ENCODE measurements at places on chromosomes 5 and 9. TPM values are rescaled to one million over a fixed set of nuclear protein-coding genes. Genes with fewer than 3 reads are reported as not detected.
A peak's percentile ranks its signal among the peaks of the same experiment; 100 is the strongest.

The ELAVL2 gene
- 22.2 TPM for total RNA-seq

The LCN9 gene
- total RNA-seq, result 4.8 TPM

DNA sequence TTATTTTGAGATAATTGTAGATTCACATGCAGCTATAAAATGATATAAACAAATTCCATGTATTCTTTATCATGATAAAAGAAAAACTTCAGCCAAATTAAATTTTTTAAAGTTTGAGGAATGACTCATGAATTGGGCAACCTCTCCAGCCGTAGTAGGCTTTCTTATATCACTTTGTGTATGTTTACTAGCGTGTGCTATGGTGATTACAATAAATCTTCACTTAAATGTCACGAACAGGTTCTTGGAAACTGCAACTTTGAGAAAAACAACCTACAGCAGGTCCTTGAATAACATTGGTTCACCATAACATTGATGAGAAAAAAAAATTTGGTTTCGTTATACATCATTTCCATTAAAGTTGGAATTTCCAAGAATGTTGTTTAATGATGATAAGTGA is 730.9 kb upstream of the TYRP1 start:
- DNase-seq, result no peak

DNA sequence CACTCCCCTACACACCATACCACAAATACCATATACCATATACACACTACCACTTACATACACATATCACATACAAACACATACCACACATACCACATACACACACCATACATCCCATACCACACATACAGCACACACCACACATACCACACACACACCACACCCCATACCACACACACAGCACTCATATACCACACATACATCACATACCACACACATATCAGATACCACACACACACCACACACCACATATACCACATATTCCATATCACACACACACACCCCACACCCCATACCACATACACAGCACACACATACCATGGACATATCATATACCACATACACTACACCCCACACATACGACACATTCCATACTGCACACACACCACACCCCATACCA is 276.6 kb downstream of the GADD45G start:
- DNase-seq, result no peak

- DNase-seq, result no peak
Observed at GRCh38 chr5:58041884-58042283, 418.0 kb downstream of the PLK2 start.

GRCh38 chr5:10800852-10801251 is 39.8 kb upstream of the DAP start:
- no peak for DNase-seq

DNA sequence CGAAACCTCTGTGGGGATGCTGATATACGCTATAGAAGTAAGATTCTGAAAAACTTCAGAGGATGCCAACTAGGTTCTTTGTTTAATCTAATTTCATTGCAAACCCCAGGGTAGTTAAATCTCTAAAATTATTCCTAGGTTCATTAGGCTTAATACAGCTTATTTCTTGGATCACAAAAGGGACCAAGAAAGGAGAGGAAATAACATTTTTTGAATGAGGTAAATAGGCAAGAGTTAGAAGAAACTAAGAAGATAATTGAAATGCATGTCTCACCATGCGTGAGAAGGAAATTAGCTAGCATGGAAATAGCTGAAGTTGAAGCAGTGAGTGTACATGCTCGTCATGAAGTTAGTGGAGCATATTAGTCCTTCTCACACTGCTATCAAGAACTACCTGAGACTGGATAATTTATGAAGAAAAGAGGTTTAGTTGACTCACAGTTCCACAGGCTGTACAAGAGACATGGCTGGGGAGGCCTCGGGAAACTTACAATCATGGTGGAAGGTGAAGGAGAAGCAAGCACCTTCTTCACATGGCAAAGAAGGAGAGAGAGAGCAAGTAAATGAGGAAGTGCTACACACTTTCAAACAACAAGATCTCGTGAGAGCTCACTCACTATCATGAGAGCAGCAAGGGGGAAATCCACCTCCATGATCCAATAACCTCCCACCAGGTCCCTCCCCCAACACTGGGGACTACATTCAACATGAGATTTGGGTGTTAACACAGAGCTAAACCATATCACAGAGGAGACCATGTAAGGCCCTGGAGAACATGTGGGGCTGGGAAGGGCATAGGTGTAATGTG is 125.1 kb upstream of the OSMR start:
- no peak for DNase-seq

The ZNF474 gene
- 0.45 TPM for total RNA-seq

DNA sequence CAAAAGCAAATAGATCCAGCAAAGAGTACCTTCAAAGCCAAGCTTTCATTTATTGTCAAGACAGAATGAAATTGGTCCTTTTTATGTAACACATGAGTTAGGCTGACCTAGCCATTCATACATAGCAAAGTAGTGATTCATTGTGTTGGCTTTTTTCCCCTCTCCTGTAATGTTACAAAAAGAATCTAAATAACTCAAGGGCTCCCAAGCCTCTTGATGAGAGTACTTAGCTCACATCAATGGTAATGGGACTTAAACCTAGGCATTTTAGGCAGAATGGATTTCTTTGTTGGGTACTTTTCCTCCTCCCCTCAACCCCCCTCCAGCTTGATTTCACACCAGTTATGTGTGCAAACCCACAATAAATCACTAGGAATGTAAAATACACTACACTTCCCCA is 123.7 kb downstream of the EBF1 start:
- DNase-seq, result peak; percentile 94

GRCh38 chr9:79551994-79552393 is 19.8 kb upstream of the TLE4 start:
- DNase-seq, result no peak

GRCh38 chr9:75893106-75893505 is 2.6 kb downstream of the PCSK5 start:
- DNase-seq, result no peak

DNA sequence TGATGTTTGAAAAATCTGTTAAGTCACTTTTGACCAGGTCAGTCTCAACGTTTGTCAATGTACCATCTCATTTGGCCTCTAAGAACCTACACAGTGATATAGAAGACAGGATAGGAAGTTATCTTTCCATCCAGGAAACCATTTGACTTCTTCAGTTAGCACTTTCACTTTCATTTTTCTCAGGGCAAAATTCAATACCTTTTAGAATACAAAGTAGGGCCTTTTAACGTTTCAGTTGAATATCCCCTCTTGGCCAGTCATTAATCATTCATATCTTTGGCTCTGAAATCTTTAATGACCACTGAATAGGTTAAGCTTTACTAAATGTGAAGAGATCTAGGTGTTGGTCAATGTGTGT is 101.1 kb upstream of the GNAQ start:
- no peak for DNase-seq

DNA sequence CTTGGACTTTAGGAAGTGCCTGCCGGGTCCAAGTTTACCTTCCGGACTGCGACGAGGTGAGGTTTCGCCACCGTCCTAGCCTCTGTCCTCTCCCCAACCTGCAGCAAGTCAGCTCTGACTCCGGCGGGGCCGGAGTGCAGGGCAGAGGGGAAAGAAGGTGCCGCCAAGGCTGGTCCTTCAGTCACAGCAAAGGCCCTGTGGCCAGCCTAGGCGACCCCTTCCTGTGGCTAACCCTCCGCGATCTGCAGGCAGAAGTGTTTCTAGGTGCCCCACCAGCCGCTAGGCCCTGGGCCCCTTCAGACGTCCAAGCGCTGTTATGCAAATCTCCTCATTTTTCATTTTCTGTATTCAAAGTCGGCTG is 11.1 kb upstream of the NKX2-5 start:
- DNase-seq, result no peak

DNA sequence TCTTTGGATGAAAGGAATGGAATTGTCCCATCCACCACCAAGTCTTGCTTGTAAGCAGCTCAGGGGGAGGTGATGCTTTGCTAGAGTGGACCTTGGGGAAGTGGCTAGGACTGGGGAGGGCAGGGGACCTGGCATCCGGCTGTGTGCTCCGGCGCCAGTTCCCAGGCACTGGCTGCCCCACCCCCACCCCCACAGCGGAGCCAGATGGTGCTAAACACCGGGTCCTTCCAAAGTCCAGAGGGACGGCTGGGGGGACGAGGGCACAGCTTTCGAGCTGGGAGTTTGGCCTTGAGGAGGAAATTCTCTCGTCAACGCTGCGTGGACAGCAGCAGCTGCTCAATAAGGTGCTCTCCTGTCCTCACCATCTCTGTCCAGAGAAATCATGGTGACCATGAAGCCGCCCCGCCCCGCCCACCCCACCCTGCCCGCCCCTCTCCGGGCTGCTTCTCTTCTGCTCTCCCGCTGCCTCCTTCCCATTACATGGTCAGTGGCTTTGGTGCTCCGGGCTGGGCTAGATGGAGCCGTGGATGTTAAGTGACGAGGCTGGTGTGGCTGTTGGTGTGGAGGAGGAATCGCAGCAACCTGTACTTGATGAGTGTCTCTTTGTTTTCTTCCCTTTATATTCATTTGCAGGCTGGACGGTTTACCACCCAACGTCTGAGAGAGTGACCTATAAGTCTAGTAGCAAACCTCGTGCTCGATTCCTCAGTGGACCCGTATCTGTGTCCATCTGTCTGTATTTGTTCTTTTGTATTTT is 115.7 kb downstream of the WNK2 start:
- no peak for DNase-seq

DNA sequence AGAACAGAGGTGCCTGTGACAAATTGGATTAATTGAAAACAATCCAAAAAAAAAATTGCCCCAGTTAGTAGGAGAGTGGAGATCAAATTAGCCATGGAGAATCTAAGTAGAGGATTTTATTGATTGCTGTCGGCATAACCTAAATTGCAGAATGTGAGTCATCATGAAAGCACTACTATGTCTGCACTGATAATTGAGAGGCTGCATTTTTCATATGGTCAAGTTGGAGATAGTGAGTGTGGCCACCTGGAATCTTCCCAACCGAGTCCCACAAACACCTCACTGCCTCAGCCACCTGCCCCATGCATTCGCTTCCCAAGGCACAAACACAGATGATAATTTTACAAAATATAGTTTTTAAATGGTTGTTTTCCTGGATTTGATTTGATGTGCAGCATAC is 123.7 kb downstream of the NTRK2 start:
- peak; percentile 49 for DNase-seq

GRCh38 chr5:172901012-172901780 is 58.0 kb upstream of the RPL26L1 start:
- peak; percentile 98 for DNase-seq

DNA sequence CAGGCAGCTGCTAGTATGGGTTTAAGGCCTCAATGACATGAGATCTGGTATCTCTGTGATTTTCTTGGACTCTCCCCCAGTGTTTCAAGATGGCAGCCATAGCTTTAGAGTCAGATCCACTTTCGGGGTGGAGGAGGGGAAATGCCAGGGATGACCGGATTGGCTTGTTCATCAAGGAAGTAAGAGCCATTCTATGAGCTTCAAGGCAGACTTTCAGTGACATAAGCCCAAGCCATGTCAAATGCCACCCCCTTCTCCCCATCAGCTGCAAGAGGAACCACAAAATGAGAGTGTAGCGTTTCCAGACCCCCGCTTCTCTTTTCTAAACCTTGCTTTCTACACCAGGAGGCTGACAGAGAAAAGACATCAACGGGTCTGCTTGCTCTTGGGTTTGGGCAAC is 271.8 kb downstream of the PSAT1 start:
- no peak for DNase-seq

The CDK7 gene
- total RNA-seq, result 58.3 TPM

The PLPP7 gene
- total RNA-seq, result 0.20 TPM

The SOHLH1 gene
- total RNA-seq, result not detected

DNA sequence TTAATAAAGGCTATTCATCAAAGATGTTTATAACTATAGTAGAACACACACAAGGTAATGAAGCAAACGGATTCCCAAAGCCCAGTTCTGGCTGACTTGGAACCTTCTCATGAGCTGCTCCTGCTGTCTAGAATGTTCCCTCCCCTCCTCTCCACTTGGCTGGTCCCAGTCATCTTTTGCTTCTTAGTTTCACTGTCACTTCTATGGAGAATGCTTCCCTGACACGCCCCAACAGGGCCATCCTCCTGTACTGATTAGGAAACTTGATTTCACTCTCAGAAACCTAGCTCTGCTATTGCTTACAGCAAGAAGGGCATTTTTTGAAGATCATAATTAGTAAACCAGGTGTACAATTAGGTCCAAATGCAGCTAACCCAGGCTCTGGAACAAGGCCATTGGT is 3.2 kb upstream of the RAPGEF1 start:
- no peak for DNase-seq

DNA sequence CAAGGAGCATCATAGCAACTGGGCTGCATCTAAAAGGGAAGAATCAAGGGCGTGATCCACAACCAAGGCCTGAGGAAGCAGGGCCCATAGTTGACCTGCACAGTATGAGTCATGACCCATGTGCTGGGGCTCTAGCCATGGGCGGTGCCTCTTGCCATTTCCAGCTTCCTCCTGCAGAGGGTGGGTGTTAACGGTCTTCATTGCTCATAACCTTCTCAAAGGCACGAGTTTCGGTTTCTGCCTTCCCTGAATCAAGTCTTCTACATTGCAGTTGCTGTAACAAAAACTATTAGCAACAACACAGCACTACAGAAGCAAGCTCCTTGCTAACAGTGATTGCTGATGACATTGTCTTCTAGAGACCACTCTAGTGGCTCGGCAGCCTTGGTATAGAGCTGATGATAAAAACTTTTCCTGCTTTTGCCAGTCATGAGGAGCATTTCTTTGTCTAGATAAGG is 66.9 kb downstream of the CTSL start:
- DNase-seq, result peak; percentile 65

DNA sequence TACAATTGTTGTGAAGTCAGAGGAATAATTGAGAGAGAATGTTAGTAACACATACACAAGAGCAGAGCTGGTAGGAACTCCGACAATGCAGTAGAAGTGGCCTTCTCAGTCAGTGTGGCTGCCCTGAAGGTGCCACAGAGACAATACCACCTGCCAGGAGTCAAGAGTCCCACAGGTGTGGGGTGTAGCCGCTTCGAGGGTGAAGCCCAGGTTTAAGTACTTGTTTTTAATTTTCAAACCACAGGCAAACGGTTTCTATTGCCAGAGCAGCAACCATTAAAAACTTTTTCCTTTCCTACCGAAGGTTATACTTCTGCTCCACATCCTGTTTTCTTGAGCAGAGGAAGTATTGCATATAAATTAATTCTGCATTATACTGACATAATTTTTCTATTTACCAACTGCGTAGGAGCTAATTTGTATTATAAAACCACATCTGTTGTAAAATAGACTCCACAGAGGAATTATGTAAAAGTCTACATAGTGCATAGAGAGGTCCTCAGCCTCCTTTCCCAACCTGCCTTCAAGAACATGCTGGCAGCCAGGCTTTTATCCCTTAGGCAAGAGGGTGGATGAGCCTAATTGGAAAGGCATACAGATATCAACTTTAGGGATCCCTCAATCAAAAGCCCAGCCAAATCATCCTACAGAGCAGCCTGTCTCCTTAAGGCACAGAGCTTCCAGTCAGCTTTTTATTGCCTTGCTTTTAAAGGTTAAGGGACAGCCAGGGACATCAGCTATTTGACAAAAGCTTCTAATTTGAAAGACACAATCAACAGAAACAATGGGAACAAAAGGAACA is 12.9 kb upstream of the ACTBL2 start:
- no peak for DNase-seq

The CRB2 gene
- total RNA-seq, result 2.4 TPM

The C9orf153 gene
- total RNA-seq, result not detected

Data from astrocyte (in vitro differentiated cells and primary cell).